Dermis blood vessel endothelial cell (primary cell): ENCODE measurements at places on chromosomes 4 and X. TPM values are rescaled to one million over a fixed set of nuclear protein-coding genes. Genes with fewer than 3 reads are reported as not detected.

The APBB2 gene
- total RNA-seq, result 88.2 and 118 TPM in 2 replicates

The SOX3 gene
- not detected in 2 replicates for total RNA-seq

The TBC1D8B gene
- total RNA-seq, result 4.6 and 7.9 TPM in 2 replicates

The ARHGAP4 gene
- total RNA-seq, result 16.0 and 27.2 TPM in 2 replicates

The ERAS gene
- total RNA-seq, result not detected in 2 replicates

The ARX gene
- total RNA-seq, result not detected in 2 replicates
